ENCODE measurements at places on chromosomes 3 and 15. TPM values are rescaled to one million over a fixed set of nuclear protein-coding genes. Genes with fewer than 3 reads are reported as not detected.

Gene STRA6
- total RNA-seq, result not detected

Gene OR5H14
- total RNA-seq, result not detected

Gene EFCC1
- total RNA-seq, result 1.2 TPM

Gene ROPN1
- total RNA-seq, result not detected

Gene UROC1
- not detected for total RNA-seq

GRCh38 chr3:182503401-182503800, 289.9 kb upstream of the ATP11B start:
- DNase-seq, result no peak

GRCh38 chr15:98845138-98845884, 162.3 kb downstream of the PGPEP1L start:
- DNase-seq, result no peak

DNA sequence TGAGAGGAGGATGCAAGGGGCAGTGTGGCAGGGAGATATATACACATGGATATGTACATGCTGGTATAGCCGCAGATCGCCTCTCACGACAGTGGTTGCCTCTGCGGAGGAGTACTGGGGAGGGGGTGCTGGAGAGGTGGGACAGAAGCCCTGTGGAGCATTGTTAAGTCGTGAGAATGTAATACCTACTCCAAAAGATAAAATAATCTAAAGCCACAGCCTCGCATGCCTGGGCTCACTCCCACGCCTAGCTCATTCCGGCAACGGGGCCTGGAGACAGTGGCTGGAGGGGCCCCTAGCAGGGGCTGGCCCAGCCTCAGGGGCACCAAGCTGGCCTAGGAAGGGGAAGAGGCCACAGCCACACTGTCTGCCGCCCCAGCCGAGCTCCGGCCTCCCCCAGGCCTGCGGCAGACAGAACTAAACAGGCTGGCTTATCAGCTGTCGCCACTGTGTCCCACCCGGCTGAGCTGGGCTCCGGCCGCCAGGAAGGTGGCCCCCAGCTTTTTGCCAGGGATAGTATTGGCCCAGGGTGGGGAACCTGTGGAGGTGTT, 65.1 kb upstream of the LCTL start:
- DNase-seq, result no peak

- DNase-seq, result no peak
Measured at GRCh38 chr15:66169023-66169422, 84.5 kb downstream of the MEGF11 start.

GRCh38 chr3:160607826-160608225, 42.5 kb upstream of the KPNA4 start:
- DNase-seq, result no peak

- DNase-seq, result no peak
Measured at GRCh38 chr3:170154084-170154483, 27.4 kb downstream of the PHC3 start.

DNA sequence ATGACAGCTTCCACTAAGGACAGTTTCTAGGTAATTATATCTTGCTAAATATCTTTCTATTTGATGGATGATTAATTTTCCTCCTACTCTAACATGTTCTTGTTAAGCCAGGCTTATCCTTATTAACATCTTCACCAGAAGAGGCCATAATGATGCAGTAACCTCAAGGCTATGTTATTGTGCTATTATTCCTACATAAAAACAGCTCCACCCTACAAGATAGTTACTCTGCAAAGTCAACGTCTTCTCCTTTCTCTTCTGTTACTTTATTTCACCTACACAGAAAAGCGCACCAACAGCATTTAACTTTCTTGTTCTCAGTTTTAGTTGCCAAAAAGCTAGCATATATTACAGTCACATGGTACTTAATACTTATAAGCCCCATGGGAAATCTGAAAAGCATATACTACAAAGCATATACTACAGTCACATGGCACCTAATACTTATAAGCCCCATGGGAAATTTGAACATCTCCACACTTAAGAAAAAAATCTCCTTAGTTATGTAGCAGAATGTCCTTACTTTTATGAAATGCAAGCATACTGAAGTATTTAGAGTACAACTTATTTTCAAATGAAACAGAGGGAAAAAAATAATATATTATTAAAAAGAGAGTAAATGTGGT, 13.4 kb downstream of the ADAM10 start:
- DNase-seq, result no peak

- DNase-seq, result no peak
Measured at GRCh38 chr15:26261413-26261812, 398.3 kb upstream of the ATP10A start.
